Right ventricle myocardium inferior (tissue), 1 donor: ENCODE measurements at places on chromosomes 16 and 17. TPM values are rescaled to one million over a fixed set of nuclear protein-coding genes. Genes with fewer than 3 reads are reported as not detected.

STX1B gene
- 0.41 TPM for total RNA-seq

GRCh38 chr17:10776381-10776780 is 27.5 kb downstream of the TMEM238L start:
- no peak for DNase-seq

- DNase-seq, result peak; percentile 60
Observed at GRCh38 chr17:81251709-81252301, 12.7 kb downstream of the NDUFAF8 start.

AIPL1 gene
- not detected for total RNA-seq

- DNase-seq, result no peak
Observed at GRCh38 chr16:1877804-1878203, 5.8 kb upstream of the MEIOB start.

DNA sequence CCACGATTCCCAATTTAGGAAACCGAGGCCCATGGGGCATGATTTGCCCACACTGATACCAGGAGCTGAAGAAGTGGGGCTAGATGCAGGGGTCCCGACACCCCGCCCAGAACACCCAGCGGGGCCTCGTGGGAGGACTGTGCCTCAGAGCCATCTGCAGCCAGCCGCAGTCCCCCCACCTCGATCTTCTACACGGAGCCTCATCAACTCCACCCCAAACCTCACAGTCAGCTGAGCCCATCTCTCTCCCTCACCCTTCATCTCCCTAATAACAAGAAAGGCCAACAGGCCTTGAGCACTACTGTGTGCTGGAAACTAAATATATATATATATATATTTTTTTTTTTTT is 4.2 kb downstream of the ITGAE start:
- DNase-seq, result no peak

DNA sequence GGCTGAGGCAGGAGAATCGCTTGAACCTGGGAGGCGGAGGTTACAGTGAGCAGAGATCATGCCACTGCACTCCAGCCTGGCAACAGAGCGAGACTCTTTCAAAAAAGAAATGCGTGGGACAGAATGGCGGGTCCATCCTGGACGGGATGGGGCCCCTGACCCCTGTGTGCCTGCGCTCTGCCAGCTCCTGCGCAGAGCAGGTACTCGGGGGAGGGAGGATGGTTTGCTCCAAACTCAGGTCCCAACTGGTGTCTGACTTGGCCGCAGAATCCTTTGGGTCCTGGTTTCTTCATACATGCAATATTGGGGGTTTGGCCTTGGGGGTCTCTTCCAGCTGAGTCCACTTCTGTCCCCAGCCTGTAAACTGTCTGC is 10.4 kb downstream of the CHMP6 start:
- DNase-seq, result no peak

- DNase-seq, result no peak
Observed at GRCh38 chr16:86203557-86204275, 304.8 kb downstream of the IRF8 start.

ITGAX gene
- 2.2 TPM for total RNA-seq
